Colonic mucosa (tissue), 4 donors: ENCODE measurements at places on chromosomes 13 and 19. TPM values are rescaled to one million over a fixed set of nuclear protein-coding genes. Genes with fewer than 3 reads are reported as not detected.

GRCh38 chr19:33447336-33448158 lies 74.0 kb downstream of the CEBPG start:
- DNase-seq, result no peak

The APOE gene
- 78.9 TPM for total RNA-seq

- DNase-seq, result no peak
Measured at GRCh38 chr19:13957051-13957450, 4.7 kb downstream of the DCAF15 start.

GRCh38 chr19:44142059-44142433 lies 692 bp downstream of the ZNF234 start:
- peak; percentile 23 for DNase-seq

The CEACAM20 gene
- not detected for total RNA-seq

- DNase-seq, result peak; percentile 67
Measured at GRCh38 chr19:10230173-10230860, 814 bp downstream of the S1PR2 start.

DNA sequence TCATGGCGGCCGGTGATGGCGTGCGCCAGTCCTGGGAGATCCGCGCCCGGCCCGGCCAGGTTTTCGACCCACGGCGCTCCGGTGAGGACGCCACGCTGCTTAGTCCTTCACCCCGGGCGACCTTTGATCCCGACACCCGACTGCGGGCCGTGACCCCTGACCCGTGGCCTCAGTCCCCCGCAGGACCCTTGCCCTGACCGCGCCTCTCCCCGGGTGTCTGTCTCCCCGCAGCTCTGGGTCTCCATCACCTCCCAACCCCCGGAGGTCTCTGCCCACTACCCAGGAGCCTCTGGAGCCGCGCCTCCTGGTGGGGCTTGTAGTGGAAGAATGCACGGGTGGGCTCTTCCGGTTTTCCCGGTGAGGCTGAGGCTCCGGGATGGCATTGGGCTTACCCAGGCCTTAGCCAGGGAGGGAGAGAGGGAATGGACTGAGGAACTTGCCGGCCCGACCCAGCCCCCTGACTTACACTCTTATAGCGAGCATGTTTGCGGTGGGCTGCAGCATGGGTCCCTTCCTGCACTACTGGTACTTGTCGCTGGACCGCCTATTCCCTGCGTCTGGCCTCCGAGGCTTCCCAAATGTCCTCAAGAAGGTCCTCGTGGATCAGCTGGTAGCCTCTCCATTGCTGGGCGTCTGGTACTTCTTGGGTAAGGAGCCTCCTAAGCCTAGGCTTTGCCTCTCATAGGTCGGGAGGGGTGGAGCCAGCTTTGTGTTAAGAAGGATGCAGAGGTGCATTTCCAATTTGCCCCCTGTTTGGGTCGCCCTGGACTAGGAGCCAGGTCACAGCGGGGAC lies 566 bp downstream of the MPV17L2 start:
- DNase-seq, result peak; percentile 44
